SK-MEL-5 (cell line): ENCODE measurements at places on chromosomes 5 and 9.
A peak's percentile ranks its signal among the peaks of the same experiment; 100 is the strongest.

DNA sequence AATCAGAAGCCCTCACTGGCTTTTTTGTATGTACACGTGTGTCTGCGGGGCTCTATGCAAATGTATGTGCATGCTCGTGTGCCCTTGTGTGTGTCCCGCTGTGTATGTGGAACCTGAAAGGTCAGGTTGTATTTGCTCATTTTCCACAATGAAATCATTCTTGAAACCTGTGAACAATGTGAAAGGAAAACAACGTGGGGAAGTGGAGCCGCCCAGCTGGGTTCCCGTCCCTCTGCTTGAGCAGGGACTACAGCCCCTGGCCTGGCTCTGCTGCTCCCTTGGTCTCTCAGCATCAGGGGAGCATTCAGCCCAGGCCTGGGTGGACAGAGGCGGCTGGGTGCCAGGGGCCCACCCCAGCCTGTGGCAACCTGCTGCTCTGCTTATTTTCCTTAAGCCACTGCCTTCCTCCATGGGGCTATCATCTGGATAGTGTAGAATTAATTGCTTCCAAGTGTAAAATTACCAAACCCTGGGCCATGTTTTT, 3.0 kb downstream of the ECSCR start:
- no peak for DNase-seq

DNA sequence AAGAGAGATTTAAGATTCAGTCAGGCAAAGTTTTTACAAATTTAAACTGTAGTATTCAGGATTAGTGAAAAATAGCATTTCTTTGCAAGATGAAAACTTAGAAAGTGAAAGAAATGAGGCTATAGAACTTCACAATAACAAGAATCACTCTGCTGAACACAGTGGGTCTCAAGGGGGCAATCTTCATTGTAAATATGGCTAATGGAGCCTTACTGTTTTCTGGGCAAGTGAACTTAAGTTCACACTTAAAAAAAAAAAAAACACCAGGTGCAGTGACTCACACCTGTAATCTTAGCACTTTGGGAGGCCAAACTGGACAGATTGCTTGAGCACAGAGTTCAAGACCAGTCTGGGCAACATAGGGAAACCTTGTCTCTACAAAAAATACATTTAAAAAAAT, 175.9 kb upstream of the SNX2 start:
- no peak for DNase-seq

GRCh38 chr5:91277840-91278239, 105.3 kb downstream of the ARRDC3 start:
- DNase-seq, result no peak

DNA sequence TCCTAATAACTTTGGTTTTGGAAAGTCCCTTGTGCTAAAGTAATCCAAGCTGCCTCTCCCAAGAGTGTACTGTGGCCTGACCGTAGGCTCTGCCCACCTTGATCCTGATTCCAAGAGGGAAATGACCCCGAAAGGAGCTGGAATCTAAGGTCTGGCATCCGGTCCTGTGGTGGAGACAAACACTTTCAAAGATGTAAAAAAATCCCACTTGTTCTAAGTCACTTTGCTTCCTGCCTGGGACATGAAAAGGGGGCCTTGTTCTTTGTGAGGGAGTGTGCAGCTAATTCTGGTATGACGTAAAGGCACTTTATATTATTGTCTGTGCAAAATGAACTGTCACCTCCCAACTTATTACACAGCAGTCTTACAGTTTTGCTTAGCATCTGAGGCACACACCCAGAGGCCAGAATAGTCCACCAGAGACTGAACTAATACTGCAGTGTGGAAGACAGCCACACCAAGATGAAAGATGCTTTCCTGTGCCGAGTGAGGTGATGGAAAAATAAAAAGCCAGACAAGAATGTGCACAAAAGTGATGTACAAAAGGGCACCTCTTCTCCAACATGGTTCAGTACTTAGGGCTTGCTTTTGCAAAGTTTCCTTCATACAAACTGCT, 128.7 kb downstream of the SLC12A2 start:
- peak; percentile 75 for DNase-seq

DNA sequence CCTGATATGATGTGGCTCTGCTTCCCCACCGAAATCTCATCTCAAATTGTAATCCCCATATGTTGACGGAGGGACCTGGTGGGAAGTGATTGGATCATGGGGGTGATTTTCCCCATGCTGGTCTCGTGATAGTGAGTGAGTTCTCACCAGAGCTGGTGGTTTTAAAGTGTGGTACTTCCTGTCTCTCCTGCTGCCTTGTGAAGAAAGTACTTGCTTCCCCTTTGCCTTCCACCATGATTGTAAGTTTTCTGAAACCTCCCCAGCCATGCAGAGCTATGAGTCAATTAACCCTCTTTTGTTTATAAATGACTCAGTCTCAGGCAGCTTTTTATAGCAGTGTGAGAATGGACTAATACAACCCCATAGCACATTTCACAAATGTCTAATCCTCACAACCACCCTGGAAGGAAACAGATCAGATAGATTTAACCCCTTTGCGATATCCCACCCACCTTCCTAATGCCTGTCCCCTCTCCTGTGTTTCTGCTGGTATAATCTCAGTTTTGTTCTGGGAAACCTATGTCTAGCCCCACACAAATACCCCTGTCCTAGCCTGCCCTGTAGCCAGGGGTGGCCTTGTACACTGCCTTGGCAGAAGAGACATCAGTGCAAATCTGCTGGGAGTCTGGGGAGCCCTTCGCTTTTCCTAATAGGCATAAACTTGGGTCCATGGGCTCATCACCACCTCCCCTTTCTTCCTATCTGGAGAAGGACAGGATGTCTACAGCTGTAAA, 157.0 kb upstream of the RAI14 start:
- DNase-seq, result peak; percentile 33

DNA sequence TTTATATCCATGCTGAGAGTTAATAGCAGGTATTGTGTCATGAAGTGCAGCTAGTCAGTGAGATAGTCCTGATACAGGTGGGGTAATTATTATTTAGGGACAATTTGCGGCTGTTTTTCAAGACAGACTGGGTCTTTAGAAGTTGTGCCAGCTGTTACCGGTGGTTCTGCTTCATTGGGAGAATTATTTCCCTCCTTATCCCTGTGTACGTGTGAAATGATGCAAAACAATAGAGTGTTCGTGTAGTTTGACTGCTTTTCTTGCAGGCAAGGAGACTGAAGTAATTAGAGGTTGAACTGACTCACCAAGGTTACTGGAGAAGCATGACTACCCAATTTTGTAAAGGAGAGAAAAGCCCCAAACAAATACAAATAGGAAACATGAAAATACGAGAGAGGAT, 101.7 kb downstream of the ARRDC3 start:
- DNase-seq, result no peak

DNA sequence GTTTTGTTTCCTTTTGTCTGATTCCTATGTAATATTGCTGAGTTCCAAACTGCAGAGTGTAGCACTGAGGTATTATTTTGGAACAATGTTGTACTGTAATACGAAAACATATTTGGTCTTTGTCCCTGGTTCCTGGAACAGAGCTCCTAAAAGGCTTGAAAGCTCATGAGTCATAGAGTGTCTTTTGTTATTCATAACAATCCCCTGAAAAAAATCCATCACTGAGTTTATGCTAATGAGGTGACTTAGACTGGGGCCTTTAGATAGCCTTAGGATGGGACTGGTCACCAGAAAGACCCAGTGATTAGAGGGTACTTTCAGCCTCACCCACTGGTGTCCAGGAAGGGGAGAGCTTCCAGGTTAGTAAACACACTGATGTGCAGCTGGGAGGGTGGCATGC, 132.7 kb upstream of the POU5F2 start:
- peak; percentile 7 for DNase-seq

DNA sequence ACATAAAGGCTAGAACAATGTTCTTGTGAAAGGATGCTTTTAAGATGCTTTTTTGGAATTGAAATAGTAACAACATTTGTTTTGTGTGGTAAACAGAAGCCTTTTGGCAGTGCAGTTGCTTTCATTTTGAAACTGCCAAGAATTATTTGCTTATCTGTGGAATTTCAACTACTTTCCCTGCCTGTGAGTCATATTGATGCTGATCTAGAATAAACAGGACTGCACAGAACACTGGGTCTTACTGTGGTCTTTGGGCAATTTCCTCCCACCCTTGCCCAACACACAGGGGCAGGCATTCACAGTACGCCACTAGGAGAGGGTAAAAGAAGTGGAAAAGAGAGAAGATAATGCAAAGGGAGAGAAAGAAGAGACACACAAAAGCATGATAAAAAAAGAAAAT, 483.7 kb downstream of the ELAVL2 start:
- DNase-seq, result no peak

DNA sequence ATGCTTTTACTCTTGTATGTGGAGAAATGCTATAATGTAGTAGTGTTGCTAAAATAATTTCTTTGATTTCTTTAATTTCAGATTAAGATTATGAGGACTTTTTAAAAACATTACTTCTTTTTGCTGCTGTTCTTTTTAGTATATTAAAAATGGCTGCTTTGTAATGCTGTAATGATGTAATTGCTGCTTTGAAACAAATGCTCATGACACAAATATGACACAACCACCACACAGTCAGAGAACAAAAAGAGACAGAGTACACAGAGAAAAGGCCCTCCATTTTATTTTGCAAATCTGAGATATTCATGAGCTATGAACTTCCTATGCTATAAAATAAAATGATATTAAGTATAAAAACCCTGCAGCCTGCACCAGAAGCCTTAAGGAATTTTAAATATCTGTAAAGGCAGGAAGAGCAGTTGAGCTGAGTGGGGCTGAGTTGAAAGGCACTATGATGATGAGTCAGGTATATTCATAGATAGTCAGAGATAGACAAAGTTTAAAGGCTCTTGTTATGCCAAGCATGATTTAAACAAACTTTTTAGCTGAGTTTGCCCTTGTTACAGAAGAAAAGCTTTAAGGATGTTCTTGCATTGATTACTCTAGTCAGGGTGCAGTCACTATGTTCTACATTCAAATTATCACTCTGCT, 5.1 kb upstream of the POU5F2 start:
- no peak for DNase-seq

DNA sequence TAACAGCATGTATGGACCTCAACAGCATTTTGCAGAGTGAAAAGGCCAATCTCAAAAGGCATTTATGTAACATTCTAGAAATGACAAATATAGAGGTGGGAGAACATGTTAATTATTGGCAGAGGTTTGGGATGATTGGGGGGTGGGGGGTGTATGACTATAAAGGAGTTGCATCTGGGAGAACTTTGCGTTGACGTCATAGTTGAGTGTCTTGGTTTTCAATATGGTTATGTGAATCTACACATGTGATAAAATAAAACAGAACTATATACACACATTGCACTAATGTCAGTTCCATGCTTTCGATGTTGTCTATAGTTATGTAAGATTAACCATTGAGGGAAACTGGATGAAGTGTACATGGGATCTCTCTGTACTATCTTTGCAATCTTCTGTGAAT, 139.1 kb downstream of the SV2C start:
- no peak for DNase-seq
